ENCODE measurements at places on chromosomes 2 and 18.

DNA sequence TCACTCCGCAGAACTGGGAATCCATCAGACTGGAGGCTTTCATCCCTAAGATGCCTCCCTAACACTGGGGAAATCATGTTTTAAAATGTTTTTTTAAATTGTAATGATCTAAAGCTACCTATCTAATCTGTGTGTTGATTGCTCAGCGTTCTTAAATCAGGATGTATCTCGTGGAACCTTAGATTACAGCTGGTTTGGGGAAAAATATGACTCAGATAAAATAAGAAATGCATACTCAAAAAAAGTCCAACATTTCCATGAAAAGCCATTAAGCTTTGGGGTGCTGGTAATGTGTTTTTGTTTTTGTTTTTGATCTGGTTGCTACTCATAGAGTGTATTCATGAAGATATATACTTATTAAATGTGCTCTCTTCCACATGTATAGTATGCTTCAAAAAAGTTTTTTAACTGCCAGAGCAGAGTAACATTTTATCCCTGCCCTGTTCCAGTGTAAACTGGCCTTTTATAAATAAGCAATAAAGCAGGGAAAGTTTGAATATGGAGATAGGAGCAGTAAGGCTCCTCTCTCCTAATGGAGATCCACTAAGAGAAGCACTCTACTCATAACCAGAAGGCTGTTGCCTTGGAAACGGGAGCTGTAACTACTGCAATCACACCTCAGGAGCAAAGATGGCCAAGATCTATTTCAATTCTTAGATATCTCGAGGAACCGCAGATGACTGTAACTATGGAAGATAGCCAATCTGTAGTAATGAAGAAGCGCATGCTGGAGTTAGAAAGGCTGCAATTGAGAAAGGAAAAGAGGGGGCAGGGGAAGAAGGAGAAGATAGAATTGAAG is 41.6 kb downstream of the ANKRD44 start:
- no peak for DNase-seq

DNA sequence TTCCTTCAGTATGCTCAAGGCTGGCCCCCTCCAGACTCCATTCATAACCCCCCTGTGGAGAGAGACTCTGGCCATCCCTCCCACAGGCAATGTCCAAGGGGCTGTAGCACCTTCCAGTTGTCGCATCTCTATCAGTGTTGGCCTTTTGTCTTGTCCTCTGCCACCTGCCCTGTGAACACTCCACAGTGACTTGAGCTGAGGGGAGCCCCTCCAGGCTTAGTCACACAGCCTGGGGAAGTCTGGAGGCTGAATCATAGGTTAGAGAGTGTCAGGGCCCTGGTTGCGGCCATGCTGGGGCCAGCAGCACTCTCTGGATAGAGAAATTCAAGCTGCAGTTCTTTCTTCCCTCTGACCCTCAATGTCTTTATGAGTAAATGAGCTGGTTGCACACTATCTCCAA is 64.7 kb downstream of the GYPC start:
- DNase-seq: no peak

GRCh38 chr2:190891372-190891771 is 10.8 kb downstream of the GLS start:
- no peak for DNase-seq

GRCh38 chr2:203559641-203560040 is 24.5 kb upstream of the RAPH1 start:
- no peak for DNase-seq

DNA sequence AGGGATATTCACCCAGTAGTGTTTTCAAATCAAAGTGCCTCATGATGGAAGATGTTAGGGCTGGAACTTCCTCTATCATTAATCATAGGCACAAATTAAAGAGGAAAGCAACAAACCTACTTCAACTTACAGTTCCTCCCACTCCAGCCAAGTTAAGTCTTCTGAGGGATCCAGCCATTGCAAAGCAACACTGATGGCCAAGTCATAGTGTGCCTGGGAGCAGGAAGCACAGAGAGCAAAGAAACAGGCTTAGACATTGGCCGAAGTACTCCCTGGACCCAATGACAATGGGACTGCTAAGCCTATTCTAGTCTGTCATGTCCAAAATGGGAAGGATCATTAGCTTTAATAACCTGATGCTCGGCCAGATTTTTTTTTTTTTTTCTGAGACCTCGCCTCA is 7.0 kb downstream of the C2orf80 start:
- DNase-seq: no peak

GRCh38 chr2:150610670-150611279 is 123.3 kb upstream of the RND3 start:
- DNase-seq: no peak

DNA sequence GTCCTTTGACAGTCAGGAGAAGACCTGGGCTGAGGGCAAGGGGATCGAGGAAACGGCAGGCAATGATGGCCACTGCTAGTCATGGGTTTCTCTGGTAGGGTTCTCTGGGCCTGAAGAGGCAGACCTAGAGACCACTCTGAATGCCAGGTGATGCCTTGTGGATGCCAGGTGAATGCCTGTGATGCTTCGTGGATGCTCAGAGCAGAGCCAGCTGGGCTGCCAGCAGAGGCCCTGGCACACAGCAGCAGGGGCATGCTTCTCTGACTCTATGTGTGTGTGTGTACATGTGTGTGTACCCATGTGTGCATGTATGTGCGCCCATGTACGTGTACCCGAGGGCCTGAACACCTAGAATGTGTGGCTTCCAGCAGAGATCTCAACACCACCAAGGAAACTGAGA is 172.0 kb downstream of the TNS1 start:
- DNase-seq: no peak

DNA sequence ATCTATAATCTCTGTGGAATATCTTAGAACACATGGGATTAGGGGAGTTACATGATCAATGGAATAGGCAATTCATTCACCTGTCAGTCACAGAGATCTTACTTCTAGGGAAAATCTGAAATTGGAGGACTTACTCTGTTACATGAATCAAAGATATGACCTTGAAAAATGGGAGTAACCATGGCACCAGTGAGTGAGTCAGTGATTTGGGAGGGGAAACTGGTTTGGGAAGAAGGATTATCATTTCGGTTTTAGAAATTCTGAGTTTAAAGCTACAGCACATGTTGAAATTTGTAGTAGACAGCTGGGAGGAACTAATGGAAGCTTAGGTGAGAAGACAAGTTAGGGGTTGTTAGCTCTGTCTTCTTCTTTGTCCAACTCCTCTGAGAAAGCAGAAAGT is 153.7 kb downstream of the CAMKMT start:
- no peak for DNase-seq

GRCh38 chr2:235802542-235802941 is 308.7 kb downstream of the AGAP1 start:
- DNase-seq: no peak

- no peak for DNase-seq
Measured at GRCh38 chr2:129142465-129142864, 823.8 kb upstream of the HS6ST1 start.

GRCh38 chr18:79019881-79020280 is 40.3 kb downstream of the SALL3 start:
- DNase-seq: no peak

DNA sequence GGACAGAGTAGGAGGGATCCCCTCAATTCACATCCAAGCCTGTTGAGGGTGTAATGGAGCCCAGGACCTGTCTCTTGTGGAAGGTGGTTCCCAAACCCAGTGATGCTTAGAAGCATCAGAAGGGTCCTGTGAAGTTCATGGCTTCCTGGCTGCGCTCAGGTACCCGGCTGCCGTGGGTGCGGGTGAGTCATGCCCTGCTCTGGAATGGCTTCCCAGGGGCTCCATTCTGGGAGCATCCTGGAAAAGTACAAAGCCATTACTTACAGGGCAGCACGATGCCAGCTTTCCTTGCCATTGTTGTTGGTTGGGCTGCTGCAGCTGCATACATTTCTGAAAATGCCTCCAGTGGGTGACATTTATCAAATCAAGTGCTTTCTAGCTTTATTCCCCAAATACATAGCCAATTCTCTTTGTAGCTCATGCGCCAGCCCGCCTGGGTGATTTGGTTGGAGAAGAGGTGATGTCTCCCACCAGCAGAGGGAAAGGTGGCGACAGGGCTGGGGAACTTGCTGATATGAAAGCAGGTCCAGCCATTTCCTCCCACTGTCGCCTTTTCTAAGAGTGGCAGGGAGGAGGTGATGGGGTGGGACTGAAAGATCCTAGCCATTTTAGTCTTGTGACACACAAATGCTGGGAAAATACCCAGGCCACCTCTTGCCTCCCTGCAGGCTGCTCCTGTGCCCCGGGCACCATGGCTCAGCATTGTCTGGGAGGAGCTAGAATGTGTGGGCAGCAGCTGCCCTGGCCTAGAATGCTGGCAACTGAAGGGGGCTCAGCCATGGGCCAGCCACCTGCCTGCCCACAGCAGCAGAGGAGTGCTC is 65.9 kb upstream of the HPCAL1 start:
- no peak for DNase-seq
